Stromal cell of bone marrow (primary cell): ENCODE measurements at places on chromosomes 2 and 18.

DNA sequence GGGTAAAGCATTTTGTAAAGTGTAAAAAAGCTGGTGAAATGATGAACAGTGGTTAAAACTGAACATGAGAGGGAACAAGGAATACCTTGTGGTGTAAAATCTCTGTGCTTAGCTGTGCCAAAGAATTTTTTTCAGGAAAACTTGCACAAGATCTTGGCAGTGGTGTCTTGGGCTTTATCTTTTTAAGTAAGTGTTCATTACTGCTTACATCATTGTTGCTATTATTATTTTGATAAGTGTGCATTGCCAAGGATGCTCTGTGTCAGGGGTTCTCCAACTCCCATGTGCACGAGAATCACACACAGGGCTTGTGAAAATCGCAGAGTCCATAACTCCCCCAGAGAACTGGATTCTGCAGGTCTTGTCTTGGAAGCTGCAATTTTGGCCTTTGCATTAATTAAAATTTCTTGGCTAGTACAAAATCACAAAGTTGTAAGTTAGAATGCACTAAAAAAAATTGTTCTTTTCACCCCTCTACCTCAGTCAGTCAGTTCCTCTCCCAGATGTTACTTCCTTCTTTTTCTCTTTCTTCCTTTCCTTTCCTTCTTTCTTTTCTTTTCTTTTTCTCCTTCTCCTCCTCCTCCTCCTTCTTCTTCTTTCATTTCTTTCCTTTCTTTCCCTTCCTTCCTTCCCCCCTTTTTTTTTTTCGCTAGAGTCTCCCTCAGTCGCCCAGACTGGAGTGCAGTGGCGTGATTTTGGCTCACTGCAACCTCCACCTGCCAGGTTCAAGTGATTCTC, 37.8 kb downstream of the GATA6 start:
- no peak for DNase-seq

- DNase-seq = no peak
Measured at GRCh38 chr2:26816893-26817292, 31.0 kb downstream of the CENPA start.

- DNase-seq = no peak
Measured at GRCh38 chr2:191748528-191749180, 70.7 kb downstream of the NABP1 start.

DNA sequence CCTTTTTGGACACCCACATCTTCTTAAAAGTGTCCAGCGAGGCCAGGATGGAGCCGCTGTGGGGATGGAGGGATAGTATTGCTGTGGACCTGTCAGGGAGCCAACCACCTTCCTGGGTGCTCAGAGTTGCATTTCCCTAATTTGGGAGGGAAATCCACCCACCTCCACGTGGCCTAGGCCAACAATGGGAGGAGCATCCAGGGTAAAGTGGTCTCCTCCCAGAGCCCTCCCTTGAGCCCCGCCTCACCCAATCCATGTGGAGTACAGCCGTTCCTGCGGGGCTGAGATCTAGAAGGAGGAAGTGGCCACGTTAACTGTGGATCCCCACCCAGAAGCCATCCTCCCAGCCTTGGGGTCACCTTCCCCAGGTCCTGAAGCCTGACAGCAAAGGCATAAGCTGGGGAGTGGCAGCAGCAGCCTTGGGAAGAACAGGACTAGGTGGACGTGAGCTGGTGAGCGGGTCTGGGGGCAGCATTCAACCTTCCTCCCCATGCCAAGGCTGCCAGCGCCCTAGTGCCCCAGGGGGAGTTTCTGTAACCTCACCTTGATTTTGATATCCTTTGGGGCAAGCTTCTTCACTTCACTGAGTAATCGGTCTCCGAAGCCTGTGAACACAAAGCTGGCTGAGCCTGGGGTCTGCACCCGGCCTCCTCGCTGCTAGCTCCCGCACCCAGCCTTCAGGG, 6.8 kb downstream of the ACTR1B start:
- DNase-seq = no peak

- no peak for DNase-seq
Measured at GRCh38 chr2:17146358-17146757, 371.9 kb downstream of the RAD51AP2 start.

- no peak for DNase-seq
Measured at GRCh38 chr2:161306919-161307318, 1.3 kb upstream of the PSMD14 start.

DNA sequence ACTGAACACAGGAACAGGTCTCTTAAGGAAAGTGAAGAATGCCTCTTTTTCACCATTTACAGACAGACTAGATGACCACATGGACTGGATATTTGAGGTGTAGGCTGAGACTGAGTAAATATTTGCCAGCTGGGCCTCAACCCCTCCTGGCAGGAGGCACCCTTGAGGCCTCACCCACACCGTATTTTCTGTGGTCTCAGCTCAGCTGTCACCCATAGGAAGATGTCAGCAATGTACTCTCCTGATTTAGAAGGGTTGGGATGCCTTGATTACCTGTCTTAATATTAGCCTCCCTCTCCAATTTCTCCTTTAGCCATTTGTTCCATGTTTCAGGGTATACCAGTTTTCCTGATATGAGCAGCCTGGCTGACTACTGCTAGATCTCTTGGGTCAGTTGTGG, 20.3 kb downstream of the ADCYAP1 start:
- no peak for DNase-seq

DNA sequence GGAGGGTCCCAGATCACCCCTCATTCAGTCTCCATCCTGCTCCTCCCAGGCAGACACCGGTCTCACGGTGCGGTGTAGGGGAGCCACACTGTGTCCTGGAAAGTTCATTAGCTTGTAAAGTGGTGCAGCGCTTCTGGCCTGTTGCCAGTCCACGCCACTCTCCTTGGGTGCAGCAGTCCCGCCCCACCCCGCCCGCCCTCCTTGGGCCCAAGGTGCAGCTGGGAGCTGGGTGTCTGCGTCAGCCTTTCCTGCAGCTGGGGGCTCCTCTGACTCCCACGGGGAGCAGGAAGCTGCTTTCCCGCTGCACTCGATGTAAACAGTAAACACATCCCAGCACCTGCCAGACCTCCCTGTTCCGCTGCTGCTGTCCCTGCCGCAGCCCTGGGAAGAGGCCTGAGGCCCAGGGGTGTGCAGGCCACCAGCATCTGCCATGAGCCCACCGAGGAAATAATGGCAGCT, 53.8 kb upstream of the ASB18 start:
- no peak for DNase-seq

DNA sequence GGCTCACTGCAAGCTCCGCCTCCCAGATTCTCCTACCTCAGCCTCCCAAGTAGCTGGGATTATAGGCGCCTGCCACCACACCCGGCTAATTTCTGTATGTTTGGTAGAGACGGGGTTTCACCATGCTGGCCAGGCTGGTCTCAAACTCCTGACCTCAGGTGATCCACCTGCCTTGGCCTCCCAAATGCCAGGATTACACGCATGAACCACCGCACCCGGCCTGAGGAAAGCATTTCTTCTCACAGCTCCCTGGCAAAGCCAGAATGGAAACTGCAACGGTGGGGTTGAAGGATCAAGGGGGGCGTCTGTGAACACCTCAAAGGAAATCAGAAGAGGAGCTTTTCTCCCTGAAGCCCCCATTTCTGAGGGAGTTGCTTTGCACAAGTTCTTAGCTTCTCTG, 11.2 kb upstream of the TEX51 start:
- no peak for DNase-seq

DNA sequence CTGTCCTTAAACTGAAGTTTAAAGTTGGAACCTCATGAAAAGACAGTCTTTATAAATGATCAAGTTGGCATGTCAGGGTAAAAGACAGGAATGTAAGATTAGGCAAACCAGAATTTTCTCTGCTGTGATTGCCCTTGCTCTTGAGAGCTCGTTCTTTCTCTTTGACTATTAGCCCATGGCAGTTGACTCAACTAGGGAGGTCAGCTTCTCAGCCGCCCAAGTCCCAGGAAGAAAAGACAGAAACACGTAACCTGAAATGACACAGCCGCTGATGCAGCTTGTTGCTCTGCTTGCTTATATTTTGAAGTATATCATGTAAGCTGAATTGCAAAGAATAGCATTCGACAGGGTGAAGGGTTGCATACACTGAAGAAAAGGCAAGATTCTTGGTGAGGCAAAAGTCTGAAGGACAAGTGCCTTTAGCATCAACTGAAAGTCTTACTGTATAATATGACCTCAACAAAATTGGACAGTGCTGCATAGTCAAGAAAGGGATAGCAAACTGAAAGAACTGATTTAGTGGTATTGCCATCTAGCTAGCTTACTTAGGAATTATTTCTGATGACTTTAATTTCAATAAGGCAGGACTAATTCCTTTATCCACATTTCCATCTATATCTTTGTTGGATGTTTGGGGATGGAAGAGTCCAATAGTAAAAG, 54.7 kb downstream of the ARHGAP15 start:
- DNase-seq = no peak

- no peak for DNase-seq
Measured at GRCh38 chr2:103005393-103005792, 243.6 kb downstream of the TMEM182 start.

DNA sequence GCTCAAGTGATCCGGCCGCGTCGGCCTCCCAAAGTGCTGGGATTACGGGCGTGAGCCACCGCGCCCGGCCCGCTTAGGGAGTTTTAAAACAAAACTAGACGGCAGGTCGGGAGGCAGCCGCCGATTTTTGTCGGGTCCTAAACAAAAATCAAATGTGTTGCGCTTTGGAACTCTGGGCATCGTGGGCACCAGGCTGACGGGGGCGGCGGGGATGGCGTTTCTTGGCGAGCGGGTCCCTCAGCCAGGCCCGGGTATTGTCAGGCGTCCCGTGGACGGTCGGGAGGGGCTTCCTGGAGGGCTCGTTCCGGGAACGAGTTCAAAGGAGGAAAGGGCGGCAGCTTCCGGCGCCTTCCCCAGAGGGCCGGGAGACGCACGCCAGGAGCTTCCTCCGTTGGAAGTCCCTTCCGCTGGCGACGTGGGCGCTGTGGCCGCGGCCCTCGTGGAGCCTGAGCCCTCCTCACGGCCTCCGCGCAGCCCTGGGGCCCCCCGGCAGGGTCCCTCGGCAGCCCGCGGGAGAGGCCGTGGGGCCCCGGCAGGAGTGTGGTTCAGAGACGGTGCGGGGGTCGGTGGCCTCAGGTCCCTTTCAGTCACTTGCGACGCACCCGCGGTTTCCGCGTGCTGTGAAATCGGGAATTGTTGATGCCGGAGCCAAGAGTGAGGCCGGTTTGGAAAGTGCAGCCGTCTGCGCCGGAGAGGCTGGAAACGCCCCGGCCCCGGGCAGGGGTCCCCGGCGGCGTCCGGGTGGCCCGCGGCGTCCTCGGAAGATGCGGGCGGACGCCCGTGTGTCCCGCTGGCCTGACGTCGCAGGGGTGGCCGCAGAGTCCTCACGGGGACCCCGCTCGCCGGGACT, 59.3 kb downstream of the EMILIN2 start:
- DNase-seq = no peak

GRCh38 chr2:235286622-235287374, 207.0 kb upstream of the AGAP1 start:
- no peak for DNase-seq

DNA sequence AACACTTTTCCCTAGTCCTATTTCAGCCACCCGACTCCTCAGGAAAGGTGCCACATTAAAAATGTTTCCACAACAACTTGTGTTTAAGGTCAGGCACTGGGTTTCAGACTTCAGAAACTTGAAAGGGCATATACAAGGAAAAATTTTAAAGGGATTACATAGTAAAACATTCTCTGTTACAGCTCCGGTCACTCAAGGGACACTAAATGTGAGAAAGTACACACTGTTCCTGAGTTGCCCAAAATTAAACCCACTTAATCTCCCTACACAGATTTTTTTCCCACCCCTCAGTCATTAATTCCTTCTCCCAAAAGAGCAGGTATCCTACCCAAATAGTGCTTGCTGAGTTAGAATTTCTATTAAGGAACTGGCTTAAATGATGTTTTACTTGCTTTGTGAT, 14.2 kb downstream of the STK39 start:
- DNase-seq = no peak

DNA sequence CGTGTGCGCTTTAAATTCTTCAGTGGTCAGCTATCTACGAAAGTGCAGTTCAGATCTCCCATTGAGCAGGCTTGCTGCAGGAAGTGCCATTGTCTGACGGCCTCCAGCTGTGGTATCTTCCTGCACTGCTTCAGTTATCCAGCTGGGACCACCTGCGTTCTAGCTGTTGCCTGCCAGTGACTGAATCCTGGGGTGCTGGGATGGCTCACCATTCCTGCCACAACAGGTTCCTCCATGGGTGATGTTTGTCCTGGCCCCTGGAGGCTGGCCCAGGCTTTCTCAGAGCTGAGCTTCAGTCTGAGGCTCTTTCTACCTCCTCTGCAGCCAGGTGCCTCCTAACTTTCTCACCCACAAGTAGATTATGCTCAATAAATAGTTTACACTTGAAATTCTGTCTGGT, 498.5 kb upstream of the HS6ST1 start:
- DNase-seq = no peak

- DNase-seq = no peak
Measured at GRCh38 chr2:240714747-240715725, 23.4 kb downstream of the AQP12A start.

- DNase-seq = no peak
Measured at GRCh38 chr2:153558247-153558646, 79.7 kb upstream of the RPRM start.

DNA sequence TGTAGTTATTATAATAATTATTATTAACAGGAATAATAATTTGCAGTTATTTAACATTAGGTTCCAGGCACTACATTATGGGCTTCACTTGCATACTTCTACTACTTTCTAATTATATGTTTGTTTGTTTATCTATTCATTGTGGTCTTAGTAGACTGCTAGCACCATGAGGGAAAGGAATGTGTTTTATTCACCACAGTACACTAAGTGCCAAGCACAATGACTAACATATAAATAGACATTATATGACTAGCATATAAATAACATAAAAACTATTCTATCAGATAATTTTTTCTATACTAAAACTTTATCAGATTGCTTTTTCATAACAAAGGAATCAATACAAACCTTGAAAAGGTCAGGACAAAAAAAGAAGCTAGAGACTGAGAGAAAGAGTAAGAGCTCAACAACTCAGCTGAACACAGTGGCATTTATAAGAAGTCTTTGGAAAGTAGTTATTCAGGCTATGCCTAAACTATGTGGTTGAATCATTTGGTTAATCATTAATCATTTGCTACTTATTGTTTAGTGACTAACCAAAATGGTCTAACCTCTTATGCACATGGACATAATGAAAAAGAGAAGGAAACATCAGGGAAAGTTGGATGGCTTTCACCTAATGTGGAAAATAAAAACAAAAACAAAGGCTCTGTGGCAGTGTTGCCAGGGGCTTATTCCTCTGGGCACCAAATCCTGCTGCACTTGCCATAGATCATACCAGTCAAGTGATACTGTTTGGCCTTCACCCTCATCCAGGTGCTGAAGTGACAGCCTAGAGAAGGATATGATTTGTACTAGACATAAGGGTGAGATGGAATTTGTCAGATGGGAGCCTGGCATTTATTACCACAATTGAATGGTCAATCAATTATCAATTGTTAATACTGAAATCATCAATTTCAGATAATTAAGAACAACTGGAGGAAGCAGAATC, 174.9 kb downstream of the ETAA1 start:
- no peak for DNase-seq

- DNase-seq = no peak
Measured at GRCh38 chr2:142142595-142142994, 11.8 kb upstream of the LRP1B start.

GRCh38 chr2:215059724-215060123, 78.7 kb downstream of the ABCA12 start:
- DNase-seq = no peak
